WTC11 (cell line): ENCODE measurements at places on chromosomes 2 and 18.

- no peak for DNase-seq
These were observed 264.9 kb downstream of the ICOS start for GRCh38 chr2:204201507-204201906.

DNA sequence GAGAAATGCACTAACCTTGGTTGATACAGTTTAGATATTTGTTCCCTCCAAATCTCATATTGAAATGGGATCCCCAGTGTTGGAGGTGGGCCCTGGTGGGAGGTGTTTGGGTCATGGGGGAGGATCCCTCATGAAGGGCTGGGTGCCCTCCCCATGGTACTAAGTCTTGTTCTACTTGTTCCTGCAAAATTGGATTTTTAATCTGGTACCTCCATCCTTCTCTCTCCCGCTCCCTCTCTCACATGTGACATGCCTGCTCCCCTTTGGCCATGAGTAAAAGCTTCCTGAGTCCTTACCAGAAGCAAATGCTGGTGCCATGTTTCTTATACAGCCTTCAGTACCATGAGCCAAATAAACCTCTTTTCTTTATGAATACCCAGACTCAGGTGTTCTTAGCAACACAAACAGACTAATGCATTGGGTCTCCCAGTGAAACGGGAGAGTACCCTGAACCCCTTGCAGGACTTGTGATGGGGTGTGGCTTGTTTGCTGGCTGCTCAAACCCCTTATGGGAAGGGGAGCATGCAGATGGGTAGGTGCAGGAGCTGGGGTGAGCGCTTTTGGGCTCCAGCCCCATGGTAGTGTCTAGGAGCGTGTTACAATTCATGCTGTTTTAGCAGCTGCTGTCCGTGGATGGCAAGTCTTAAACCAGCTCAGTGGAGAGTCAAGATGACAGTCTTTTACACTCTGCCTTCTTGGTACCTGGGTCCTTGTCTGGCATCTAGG lies 27.2 kb downstream of the FAHD2B start:
- DNase-seq: no peak

DNA sequence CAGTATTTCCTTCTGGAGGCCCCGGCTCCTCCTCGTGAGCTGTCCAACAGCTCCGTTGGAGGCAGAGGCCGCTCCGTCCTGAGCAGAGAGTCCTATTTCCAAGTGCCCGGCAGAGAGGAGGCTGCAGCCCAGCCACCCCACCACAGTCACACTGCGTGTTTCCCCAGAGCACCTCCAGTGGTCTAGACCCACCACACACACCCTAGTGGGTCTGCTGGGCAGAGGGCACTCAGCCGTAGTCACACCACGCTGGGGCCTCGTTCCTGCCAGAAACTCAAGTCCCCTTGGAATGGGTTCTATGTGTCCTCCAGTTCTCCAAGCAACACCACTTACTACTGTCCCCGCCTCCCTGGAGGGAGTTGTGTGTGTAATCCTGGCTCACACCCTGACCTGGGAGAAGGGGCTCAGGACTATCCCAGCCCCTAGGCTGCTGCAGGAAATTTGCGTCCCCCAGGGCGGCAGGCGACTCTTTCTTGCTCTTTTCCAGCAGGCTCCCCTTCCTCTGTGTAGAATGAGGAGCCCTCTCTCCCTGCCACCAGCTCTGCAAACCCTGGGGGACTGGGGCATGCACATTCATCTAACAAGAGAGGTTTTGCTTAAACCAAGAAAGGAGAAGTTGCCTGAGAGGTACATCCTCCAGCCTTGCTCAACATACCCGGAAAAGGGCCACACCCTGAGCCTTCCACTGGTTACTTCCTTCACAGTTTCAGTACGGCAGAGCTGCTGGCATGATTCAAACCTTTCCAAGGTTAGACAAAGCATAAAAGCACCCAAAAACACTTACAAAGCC lies 114.1 kb downstream of the NDUFA10 start:
- no peak for DNase-seq

DNA sequence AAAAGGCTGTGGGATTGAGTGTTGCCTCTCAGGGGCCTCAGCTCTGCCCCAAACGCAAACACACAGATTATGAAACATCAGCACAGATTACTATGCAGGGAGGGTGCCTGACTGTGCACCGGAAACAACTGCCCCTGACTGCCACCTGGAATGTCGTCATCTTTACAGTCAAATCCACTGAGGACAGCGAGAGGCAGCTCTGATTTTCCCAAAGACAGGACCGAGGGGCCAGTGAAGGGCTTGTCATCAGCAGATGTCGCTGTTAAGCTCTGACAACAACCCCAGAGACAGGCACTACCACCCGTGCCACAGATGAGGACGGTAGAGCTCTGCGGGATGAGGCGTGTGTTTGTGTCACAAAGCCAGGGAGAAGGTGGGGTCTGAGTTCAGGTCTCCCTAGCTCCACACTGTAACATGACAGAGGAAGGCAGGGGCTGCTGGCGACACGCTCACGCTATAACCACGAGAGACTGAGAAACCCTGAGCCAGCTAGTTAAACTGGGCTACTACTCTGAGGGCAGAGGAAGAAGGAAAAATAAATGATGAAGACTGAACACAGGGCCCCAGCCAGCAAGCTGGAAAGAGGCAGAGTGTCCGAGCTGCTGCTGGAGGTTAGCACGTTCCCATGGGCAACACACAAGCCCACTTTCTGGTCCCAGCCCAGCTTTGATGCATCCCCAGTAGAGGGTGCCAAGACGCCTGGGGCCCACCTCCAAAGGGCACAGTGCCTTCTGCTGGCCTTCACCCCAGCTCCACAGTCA lies 47.0 kb downstream of the PARD6G start:
- DNase-seq: peak; percentile 41

DNA sequence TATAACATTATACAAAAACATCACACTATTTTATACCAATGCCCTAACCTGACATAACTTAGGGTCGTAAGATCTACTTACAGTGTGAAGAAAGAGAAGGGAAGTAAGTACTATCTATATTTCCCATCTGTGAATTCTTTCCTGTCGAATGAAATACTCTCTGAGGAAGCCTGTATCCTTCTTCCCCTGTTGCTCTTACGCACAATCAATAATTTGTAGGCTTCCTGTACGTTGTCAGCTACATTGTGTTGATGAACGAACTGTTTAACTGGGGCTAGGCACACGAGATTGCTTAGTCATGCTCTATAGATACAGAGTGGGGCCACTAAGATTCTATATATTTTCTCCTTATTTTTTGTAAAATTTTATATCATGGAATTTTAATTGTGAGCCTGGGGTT lies 1125.0 kb upstream of the CELF4 start:
- no peak for DNase-seq

GRCh38 chr2:8582191-8582590 lies 99.7 kb upstream of the ID2 start:
- DNase-seq: no peak

DNA sequence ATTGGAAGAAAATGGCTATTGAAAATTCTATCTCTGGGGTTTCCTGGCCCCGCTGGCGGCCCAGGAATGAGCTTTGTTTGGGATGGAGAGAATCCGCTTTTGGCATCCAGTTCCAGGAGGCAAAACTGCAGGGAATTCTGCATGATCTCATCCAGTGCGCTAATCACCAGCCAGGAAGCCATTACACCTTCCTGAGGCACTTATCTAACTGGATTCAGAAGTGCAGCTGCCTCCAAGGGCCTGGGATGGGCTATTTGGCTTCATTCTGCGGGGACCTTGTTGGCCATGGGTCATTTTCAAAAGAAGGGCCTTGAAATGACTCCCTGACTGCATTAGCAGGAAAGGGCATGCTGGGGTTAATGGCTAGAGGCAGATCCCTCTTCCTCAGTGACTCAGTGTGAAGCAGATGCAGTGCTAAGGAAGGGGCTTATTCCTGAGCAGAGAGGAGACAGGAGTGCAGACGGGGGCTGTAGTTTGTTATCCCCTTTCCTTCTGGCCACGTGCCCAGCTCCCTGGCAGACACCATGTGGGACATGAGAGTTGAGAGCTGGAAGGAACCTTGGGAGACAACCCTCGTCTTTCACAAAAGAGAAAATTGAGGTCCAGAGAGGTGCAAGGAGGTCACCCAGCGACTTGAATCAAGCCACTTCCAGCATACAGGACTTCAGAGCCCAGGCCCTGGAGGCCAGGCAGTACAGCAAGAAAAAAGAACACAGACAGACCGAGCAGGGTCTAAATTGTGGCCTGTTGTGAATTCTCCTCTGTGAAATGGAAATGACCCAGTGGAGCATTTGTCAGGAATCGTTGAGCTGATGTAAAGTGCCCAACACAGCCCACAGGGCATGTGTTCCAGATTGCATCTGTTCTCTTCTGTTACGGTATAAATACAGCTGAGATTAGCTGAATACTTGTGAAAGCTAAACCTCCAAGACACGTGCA lies 161.8 kb downstream of the PRKCE start:
- DNase-seq: no peak

DNA sequence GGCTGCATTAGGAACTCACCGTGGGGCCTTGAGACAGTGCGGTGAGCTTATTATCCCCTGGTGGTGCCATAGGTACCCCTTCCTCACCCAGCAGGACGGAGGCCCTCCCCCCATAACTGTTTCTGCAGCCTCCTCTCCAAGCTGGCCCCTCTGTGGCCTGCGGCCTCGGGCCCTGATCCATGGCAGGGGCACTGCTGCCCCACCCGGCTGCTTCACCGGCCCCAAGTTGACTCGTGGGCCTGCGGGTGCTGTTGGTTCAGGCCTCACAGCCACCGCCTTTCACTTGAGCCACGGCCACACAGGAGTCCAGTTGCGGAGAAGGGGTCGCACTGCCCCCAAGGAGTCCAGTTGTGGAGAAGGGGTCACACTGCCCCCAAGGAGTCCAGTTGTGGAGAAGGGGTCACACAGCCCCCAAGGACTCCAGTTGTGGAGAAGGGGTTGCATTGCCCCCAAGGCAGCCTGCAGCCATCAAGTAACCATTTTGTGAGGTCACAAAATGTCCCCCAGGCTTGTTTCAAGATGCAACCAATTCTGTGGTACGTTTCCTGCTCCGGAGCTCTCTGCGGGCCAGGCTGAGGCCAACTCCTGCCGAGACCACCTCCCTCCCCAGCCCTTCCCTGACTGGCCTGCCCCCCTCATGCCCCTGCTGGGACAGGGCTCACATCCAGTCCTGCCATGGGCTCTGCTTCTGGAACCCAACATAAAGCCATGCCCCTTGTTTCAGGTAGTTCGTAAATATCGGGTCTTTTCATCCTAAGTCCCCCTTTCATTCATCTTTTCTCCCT lies 4.6 kb downstream of the LRRFIP1 start:
- no peak for DNase-seq

GRCh38 chr2:201639205-201639604 lies 4.1 kb downstream of the TMEM237 start:
- DNase-seq: no peak
